ENCODE measurements at places on chromosomes 11 and 22.

DNA sequence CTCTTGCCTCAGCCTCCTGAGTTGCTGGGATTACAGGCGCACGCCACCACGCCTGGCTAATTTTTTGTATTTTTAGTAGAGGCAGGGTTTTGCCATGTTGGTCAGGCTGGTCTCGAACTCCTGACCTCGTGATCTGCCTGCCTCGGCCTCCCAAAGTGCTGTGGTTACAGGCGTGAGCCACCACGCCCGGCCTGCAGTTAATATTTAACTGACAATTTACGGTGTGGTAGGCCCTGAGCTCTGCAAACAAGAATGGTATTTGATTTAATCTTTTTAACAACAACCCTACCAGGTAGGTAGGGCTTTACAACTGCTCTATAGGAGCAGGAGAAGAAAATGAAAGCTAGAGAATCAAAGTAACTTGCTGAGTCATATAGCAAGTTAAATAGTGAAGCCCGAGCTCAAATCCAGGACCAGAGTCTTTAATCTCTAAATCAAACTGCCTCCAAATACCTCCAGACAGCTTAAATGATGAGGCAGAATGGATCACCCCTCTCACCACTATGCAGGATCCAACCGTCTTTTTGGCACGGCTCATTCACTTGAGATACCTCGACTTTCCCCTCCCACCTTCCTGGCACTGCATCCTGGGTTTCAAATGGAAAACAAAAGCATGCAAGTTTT, 9.4 kb downstream of the UEVLD start:
- DNase-seq, result no peak

GRCh38 chr22:18033204-18033998, 9.0 kb upstream of the MICAL3 start:
- no peak for DNase-seq

DNA sequence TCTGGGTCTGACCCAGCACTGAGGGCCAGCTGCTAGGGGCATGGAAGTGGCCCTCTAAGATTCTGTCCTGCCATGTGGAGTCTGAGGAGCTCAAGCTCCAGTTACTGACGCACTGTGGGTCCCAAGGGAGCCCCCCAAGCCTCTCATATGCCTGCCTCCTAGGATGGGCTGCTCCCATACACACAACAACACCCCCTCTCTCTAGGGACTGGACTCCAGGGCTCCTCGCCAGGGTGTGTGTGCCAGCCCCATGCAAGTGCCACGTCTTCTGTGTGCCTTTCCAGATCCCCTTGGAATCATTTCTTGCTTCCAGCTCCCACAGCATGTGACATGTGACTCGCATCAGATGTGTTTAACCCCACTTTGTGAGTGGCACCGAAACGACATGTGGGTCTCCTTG, 234.5 kb downstream of the CEP164 start:
- DNase-seq, result no peak

DNA sequence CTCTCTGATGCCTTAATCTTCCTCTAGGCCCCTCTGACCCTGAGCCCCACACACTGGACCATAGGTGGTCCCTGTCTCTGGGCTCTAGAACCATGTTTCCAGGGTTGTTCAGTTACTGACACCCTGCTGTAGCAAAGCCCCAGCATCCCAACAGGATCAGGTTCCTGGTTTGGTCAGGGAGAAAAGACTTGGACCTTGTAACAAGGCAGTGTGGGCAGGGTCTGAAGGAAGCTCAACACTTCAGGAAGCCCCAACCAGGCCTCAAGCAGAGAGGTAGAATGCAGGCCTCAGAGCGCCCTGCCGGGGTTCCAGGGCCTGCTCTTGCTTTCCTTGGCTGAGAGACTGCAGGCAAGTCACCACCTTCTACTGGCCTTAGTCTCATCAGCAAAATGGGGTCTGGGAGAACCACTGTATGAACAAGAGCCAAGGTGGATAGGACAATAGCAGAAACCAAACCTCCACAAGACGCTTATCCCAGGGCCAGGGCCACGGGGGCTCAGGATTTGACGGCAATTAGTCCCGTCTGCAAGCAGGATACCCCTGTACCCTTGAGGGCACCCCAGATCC, 4.8 kb downstream of the ARAP1 start:
- no peak for DNase-seq

DNA sequence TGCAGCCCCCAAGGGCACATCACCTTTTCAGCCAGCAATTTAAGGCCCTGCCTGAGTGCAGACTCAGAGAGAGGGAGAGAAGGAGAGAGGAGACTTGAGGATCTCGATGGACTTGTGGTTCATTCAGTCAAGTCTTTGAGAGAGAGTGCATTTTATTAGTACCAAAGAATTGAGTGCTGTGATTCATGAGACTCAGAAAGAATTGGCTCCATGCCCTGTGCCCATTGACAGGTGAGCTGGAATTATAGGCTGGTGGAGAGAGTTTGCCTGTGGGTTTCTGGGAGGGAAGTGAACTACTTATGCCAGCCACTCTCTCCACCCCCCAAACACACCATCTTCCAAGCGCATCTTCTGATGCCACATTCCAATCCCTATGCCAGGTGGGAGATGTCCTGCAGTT, 236.8 kb downstream of the MN1 start:
- DNase-seq, result no peak

GRCh38 chr11:134047586-134047999, 21.3 kb upstream of the JAM3 start:
- no peak for DNase-seq

- no peak for DNase-seq
These were observed 400.8 kb downstream of the SOX6 start for GRCh38 chr11:15955595-15955994.

- no peak for DNase-seq
These were observed 25.5 kb downstream of the UBASH3B start for GRCh38 chr11:122681070-122681469.

GRCh38 chr22:38748487-38749136, 7.2 kb downstream of the SUN2 start:
- DNase-seq, result no peak

DNA sequence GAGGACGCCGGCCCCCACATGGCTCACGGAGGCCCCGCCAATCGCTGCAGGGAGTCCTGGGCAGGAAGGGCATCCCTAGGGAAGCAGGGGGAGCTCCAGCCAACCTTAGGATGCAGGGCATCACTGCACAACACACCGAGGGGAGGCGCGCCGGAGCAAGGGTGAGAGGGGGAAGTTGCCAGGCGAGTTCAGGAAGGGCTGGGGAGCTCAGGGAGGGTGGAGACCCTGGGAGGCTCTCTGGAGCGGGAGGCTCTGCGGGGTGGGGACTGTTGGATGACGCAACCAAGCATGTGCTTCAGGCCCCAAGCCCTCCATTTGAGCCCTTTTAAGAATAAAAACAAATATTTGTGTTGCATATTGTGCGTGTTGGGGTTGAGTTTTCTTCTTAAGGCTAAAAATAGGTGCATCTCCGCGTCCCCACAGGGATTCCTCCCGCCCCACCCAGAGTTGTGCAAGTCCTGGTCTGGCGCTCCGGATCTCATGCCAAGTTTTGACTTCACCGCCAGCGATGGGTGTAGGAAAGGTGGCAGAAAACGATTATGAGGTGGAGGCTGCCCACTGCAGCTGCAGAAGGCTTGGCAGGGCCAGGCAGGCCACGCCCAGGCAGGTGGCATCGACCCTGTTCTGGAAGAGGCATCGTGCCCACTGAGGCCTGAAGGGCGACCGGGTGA, 65.2 kb downstream of the WNT7B start:
- no peak for DNase-seq

DNA sequence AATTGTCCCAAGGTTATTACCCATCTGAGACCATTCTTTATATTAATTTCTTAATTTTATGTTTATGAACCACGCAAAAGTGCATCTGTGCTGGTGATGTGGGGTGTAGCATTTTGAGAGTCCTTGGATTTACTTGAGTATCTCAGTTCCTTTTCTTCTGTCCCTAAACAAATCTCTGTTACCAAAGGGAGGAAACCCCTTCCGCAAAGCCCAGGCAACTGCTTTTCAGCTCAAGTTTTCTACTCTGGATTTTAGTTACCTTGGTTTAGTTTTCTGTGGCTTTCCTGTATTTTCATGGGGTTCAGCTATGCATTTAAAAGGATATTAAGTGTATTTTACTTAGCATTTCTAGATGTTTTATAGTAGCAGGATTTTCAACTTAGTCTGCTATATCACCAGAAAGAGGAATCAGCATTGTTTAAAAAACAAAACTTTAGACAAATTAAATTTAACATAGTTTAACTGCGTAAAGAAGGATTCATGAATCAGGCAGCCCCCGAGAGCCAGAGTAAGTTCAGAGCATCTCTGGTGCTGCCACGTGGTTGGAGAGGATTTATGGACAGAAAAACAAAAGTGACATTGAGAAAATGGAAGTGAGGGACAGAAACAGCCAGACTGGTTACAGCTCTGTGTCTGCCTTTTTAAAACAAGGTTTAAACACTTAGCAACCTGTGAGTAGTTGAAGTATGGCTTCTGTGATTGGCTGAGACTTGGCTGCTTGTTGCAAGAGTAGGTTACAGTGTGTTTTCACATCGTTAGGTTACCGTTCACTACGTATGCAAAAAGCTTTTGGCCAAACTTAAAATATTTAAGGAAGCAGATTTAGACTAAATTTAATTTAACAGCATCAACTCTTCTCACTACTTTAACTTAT, 9.6 kb downstream of the ADM start:
- DNase-seq, result no peak

- no peak for DNase-seq
These were observed 34.2 kb upstream of the ADSL start for GRCh38 chr22:40312050-40312449.

GRCh38 chr11:97683733-97684132, 1293.9 kb downstream of the JRKL start:
- DNase-seq, result no peak

- no peak for DNase-seq
These were observed 63.6 kb downstream of the PAK1 start for GRCh38 chr11:77410076-77410827.

- no peak for DNase-seq
These were observed 3.2 kb upstream of the C11orf91 start for GRCh38 chr11:33703788-33704187.

DNA sequence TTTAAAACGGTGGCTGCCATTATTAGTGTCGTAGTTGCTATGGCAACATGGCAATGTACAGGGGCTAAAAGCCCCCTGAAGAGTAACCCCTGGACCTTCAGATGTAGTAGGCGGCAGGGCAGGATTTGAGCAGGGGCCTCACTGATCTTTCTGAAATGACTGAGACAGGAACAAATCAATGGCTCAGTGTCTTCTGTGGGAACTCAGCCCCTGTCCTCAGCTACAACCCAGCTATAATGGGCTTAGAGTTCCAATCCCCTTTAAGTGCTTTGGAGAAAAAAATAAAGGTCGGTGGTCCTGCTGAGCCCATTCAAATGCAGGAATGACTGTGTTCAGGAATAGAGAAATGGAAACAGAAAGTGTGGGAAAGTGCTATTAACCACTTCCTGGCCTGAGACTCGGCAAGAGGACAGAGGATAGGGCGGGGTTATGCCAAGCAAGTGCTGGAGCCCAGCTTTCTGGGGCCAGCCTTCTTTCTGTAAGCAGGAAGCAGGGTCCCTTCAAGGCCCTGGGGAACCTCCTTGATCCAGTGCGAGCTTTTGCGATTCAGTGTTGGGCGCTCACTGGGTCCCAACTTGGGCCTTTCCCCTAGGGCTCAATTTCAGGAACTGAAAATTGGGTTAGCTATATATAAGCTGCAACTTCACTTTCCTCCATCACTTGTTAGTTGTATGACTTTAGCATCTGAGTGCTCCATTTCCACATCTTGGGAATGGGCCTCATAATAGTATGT, 6.1 kb upstream of the CD82 start:
- DNase-seq, result no peak

- no peak for DNase-seq
These were observed 200.5 kb downstream of the TRIM29 start for GRCh38 chr11:119937412-119937811.

- no peak for DNase-seq
These were observed 5.2 kb upstream of the RAB3IL1 start for GRCh38 chr11:61922539-61922938.

GRCh38 chr11:59188954-59189353, 17.0 kb downstream of the DTX4 start:
- no peak for DNase-seq

- no peak for DNase-seq
These were observed 10.9 kb upstream of the ADA2 start for GRCh38 chr22:17229991-17230630.

DNA sequence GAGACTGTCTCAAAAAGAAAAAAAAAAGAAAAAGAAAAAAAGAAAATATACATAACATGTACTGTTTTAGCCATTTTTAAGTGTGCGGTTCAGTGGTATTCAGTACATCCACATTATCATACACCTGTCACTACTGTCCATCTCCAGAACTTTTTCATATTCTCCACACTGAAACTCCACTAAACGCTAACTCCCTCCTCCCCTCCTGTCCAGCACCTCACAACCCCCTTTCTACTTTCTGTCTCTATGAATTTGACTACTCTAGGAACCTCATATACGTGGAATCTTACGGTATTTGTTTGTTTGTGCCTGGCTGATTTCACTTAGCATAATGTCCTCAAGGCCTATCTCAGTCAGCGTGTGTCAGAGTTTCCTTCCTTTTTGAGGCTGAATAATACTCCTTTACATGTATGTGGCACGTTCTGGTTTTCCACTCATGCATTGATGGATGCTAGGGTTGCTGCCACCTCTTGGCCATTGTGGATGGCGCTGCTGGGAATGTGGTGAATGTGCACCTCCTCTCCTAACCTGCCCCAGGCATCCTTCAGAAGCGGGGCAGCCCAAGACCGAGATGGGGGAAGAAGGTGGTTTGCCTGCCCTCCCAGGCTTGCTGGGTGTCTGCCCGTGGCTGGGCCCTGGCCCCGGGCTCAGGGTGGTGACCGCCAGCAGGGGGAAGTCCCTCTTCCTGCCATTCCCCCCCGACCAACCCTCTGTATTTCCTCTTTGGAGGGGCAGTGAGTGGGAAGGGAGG, 60.5 kb downstream of the BCR start:
- no peak for DNase-seq

DNA sequence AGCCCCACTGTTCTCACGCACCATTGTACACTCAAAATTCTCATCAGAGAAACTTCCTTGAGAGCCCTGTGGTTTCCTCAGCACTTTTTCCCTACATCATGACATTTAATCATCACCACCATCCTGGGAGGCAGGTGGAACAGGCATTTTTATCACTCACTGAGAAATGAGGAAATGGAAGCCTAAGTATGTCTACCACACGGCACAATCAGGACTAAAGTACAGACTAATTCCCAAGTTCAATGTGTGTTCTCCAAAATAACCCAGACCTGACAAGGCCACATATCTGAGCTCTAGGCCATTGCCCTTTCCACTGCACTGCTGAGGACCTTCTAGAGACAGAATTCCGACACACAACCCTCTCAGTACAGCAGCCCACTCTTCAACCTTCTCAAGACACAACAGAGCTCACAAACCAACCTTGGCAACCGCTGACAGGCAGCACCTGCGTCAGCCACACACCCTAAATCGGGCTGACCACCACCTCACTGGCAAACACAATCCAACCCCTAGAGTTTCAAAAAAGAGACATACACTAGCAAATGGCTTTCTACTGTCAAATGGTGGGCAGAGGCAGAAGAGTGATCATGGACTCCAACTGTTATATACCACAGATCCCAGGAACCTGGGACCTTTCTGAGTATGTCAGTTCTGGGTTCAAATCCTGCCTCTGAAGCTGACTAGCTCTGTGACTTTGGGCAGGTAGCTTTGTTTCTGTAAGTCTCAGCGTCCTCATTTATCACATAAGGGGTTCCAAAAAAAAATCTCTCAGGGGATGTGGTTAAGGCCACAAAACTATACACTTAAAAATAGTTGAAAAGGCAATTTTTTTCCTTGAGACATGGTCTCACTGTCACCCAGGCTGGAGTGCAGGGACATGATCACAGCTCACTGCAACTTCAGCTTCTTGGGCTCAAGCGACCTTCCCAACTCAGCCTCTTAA, 16.3 kb downstream of the SMCO4 start:
- no peak for DNase-seq

Data from activated CD4-positive, alpha-beta T cell treated with anti-CD3 and anti-CD28 coated beads for 24 hours (primary cell).